ENCODE measurements at places on chromosomes 2 and 18. TPM values are rescaled to one million over a fixed set of nuclear protein-coding genes. Genes with fewer than 3 reads are reported as not detected.

The HMSD gene
- total RNA-seq: 0.62 TPM

The CXCR2 gene
- total RNA-seq: not detected

The DSC3 gene
- 1.6 TPM for total RNA-seq

The CROCC2 gene
- not detected for total RNA-seq

The RGPD4 gene
- 0.06 TPM for total RNA-seq

The TIMM21 gene
- total RNA-seq: 58.3 TPM

The ASXL3 gene
- not detected for total RNA-seq

The SLC19A3 gene
- total RNA-seq: 2.4 TPM

The MYO5B gene
- 9.2 TPM for total RNA-seq

The DHRS9 gene
- total RNA-seq: 4.4 TPM

The SATB2 gene
- 2.9 TPM for total RNA-seq

The GCG gene
- not detected for total RNA-seq

The ACKR3 gene
- 12.0 TPM for total RNA-seq

The SNTG2 gene
- total RNA-seq: not detected

Data from A549 treated with Hydrocortisone at 1 μM for 4 hours (cell line).